ENCODE measurements at places on chromosomes 7 and 10. TPM values are rescaled to one million over a fixed set of nuclear protein-coding genes. Genes with fewer than 3 reads are reported as not detected.
A peak's percentile ranks its signal among the peaks of the same experiment; 100 is the strongest.

GRCh38 chr10:84493361-84493760 lies 165.0 kb downstream of the CCSER2 start:
- no peak for DNase-seq

DNA sequence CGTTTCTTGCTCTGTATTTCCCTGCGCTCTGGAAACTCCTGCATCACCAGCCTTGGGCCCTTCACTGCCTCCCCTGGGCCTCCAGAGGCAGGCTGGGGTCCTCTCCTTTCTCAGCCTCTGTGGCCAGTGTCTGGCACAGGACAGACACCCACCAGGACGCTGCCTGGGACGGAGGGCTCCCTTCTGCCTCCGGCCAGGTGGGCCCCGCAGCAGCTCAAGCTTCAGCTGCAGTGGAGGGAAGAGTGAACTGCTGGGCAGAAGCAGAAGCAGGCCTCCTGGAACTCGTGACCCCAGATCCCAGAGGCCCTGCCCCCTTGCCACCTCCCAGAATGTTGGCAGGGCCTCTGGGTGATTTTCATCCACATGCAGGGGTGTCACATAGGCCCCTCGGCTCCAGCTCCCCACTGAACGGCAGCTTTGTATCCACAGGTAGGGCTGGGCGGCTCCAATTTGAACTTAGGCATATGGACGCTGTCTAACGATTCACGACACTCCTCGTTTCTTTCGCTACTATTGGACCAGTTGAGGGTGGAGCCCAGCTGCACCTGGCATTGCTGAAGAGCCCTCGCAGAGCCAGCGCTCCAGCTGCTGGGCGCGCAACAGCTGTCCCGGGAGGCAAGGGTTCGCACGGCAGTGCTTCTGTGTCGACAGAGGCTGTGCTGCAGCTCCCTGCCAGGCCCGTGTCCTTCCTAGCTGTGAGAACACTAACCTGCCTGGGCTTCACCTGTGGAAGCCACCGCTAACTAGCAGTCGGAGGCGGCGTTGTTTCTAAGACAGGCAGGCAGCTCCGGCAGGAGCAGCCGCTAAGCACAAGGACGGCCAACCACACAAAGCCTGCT lies 18.4 kb upstream of the GPR146 start:
- DNase-seq = no peak

DNA sequence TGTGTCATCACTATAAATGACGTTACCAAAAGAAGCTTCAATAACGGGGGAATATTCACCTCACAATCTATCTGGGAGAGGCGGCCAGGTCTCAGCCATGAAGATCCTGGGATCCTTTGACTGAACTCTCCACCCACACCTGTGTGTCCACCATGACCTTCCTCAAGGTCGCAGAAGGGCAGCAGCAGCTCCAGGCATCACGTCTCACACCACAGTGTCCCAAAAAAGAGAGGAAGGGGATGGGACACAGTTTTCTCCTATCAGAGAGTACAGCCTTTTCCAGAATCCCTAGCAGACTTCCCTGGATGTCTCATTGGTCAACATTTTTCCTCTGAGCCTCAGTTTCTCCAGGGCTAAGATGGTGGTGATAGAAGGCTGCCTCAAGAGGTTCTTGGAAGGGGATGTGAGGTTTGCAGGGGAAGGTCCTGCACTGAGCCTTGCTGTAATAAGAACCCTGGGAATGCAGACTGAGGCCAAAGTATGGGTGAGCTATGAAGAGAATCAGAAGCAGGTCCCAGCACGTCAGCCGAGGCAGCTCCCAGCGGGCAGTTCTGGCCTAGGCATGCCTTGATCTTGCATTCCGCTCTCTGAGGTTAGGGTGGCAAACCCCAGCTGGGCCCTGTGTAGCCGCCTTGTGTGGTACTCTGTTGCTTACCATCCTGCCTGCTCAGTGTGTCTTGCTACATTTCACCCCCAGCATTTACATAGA lies 63.8 kb downstream of the COL26A1 start:
- DNase-seq = no peak

GRCh38 chr7:11638011-11638774 lies 193.8 kb downstream of the THSD7A start:
- DNase-seq = no peak

DNA sequence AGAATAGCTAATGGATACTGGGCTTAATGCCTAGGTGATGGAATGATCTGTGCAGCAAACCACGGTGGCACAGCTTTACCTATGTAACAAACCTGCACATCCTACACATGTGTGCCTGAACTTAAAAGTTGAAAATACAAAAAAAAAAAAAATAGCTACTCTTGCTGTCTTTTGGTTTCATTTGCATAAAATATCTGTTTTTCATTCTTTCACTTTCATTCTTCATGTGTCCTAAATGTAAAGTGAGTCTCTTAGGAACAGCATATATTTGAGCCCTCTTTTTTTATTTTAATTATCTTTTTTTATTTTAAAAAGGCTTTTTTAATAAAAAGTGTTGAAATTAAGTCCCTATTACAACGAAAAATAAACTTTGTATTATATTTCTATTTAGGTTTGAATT lies 836.1 kb upstream of the KCND2 start:
- DNase-seq = no peak

DNA sequence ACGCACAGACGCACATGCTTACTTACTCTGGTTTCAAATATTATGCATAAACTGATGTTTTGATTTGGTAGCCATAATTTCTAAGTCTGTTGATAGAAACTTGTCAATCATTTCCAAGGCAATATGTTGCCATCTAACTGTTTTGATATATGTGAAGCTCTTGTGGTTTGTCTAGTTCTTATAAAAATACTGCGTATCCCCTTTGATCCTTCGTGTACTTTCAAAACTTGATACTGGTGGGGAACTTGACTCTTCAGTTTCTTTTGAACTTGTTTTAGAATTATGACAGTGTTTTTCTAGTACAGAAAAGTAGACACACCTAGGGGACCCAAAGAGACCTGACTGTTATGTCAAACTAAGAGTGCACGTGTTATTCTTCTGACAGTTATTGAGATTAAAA lies 708.0 kb downstream of the LRMDA start:
- no peak for DNase-seq

GRCh38 chr7:68980011-68980410 lies 618.3 kb upstream of the AUTS2 start:
- no peak for DNase-seq

- no peak for DNase-seq
These were observed 79.3 kb upstream of the PDGFA start for GRCh38 chr7:598899-599298.

DNA sequence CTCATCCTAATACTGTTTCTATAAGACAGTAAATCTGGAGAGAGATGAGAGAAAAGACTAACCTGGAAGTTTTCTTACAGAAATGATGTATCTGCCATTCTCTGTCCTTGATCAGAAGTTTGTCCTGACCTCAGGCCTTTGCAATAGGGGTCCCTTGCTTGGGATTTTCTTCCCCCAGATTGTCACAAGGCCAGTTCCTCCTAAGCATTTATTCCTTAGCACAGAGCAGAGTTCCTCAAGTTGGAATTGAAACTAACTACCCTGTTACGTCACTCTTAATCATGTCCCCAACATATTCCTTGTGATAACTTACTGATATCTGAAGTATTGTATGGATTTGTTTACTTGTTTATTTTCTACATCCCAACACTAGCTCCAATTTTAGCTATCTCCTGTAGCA lies 202.1 kb downstream of the COBL start:
- DNase-seq = no peak

DNA sequence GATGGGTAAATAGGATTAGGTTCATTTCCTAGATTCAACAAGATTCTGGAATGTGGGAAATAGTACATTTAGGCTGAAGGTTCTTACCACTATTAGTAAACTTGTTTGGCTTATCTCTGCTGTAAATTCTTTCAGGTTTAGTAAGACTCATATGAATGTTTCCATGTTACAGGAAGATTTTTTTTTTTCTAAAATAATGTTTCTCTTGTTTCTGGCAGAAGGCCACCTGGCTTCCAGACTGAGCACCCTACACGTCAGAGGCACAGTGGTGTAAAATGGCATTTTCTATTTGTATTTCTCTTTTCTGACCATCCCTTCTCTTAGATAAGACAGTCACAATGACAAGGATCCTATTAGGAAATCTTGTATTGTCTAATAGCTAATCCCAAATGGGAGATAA lies 22.7 kb upstream of the AASS start:
- DNase-seq = no peak

DNA sequence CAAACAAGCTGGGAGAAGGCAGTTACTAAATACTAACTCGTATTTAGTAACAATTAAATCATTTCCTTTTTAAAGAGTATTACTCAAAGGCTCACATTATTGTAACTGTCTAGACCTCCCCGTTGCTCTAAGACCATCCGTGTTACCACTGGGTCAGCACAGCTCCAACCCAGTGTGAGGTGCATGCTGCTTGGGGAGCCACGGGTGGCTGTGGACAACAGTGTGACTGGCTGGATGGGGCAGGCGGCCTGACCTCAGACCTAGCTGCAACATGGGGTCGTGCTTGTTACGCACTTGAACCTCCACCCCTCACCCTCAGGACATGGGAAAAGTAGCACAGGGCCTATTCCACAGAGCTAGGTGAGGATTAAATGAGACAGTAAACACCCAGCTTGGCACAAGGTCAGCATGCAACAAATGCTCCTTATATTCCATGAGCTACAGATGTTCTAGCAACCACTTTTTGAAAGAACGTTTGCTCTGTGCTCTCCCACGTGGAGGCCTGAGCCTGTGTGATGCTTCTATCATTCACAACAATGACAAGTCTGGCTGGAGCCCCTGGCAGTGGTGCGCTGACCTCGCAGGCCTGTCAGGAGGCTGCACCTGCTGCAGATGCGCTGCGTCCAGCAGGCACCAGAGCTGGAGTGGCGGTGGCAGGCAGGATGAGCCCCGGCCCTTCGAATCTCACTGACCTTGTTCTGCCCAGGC lies 135.7 kb downstream of the PKD1L1 start:
- DNase-seq = no peak

DNA sequence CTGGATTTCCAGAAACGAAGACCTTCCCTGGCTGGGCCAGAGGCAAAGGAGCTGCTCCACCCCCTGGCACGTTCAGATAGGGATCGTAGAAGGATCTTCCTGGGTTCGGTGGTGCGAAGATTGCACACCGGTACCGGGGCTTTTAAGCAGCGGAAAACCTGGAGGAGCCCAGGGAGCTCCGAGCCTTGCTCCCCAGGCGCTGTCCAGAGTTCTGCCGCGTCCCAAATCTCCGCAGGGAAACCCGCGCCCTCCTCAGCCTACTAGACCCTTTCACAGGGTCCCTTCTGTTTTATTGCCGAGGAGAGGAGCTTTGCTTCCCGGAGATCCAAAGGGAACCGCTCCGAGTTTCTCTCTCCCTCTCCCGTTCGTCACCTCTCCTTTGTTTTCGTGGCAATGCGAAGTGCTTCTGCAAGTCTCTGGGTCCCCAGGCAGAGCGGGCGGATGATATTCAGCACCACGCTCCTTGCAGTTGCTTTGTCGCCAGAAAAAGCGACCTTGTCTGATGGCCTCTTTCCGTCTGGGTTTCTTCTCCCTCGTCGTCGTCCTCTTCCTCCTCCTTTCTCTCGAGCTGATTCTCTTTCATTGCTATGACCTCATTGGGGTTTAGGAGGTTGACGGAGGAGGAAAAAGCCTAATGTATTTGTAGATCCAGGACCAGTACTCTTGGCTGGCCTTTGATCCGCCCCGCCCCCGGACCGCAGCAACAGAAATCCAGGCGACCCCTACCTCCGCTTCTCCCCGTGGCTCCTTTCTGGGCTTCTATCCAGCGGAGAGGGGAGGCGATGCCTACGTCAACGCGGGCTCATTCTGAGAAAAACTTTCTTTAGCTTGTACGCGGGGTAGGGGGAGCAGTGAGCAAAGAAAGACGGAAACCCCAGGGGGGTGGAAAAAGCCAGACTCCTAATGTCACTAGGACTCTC lies at the start of gene TMEM196:
Gene TMEM196, minus strand, starts transcription at position 777 of the 920 bp plus-strand sequence. CDS start 921 bp downstream, outside the sequence.
- peak; percentile 65 for DNase-seq

- no peak for DNase-seq
These were observed 14.2 kb downstream of the KPNA7 start for GRCh38 chr7:99193527-99194220.

GRCh38 chr7:2299131-2299829 lies 15.0 kb downstream of the SNX8 start:
- DNase-seq = no peak

DNA sequence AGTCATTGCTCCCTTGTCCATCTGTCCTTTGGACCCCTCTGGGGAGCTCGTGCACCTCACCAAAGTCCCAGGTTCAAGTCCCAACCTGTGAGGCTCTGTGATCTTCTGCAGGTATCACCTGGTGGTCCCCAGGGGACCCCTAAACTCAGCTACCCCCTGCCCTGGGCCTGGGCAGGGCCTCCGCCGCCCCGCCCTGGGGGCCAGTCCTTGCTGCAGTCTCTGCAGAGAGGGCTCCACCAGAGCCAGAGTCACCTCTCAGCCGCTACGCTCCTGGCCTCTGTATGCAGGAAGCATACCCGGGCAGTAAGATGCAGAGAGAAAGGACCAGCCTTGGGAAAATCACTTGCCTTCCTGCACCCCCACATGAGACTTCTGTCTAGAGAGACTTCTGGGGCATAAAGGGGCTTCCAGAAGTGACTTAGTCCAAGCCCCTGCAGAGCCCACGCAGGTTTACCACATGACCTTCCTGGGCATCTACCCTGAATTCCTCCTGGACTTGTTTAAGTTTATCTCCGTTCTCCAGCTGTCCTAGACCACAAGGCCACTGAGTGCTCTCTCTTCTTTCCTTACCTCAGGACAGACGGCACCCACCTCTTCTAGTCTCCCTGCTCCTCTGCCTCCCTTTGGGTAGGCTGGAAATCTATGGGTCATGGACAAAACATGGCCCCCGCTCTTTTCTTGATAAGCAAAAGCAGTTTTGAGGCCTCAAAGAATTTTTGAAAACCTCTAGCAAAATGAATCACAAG lies 21.2 kb downstream of the CALML5 start:
- DNase-seq = no peak

- no peak for DNase-seq
These were observed 119.8 kb downstream of the SLIT1 start for GRCh38 chr10:97065686-97066660.

DNA sequence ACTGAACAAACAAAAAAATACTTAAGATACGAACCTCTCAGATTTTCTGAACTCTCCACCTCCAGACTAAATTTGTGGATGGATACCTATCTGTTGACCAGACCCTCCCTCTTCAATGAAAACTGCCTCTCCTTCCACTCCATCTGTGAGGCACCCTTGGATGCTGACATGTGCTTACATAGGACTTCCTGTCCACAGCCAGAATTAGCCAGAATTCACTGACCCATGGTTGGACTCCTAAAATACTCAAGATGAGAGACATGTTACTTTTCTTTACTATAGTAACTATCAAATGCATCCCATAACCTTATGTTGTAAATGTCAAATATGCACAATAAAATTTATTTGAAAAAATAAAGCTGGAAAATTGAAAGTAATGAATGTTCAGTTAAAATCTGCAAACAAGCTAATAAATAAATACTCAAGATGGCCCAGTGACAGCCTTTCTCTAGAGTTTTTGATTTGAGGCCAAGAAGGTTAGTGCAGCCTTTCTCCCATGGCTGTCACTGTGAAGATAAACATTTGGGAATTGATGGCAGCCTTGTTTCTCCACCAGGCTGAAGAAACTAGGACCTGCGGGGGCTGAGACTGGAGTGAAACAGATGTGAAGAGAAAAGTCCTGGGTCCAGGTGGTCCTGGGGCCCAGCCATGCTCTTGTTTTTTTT lies 287.0 kb downstream of the ZEB1 start:
- DNase-seq = no peak

- no peak for DNase-seq
These were observed 22.8 kb downstream of the VPS26A start for GRCh38 chr10:69146759-69147158.

The ADAM8 gene
- 1.5 TPM for total RNA-seq

The CRYGN gene
- total RNA-seq = not detected

The AGR2 gene
- total RNA-seq = not detected

The DKK1 gene
- total RNA-seq = 6.8 TPM

The VGF gene
- total RNA-seq = 0.77 TPM

The ZKSCAN1 gene
- total RNA-seq = 63.1 TPM

The OR13A1 gene
- not detected for total RNA-seq

The DDX56 gene
- 71.6 TPM for total RNA-seq

The MBL2 gene
- total RNA-seq = not detected

The NANOS1 gene
- 1.2 TPM for total RNA-seq

All from endothelial cell (in vitro differentiated cells).